ENCODE measurements at places on chromosomes 13 and 19.

DNA sequence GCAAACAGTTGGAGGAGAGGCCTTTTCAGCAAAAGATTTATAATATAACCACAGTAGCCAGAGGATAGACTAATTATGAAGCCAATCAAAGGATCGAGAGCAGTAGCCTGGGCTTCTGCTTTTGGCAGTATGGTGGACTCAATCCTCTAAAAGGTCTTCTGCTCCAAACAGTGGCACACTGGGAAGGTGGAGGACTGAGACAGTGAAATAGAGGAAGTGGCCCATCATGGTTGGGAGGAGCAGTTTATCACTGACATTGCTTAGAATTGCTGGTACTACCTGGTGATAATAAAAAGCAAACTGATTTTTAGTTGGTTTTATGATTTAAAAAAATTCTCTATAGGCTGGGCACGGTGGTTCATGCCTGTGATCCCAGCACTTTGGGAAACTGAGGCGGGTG is 20.9 kb upstream of the PLAUR start:
- no peak for DNase-seq

GRCh38 chr19:42553292-42554045 is 25.2 kb upstream of the CEACAM1 start:
- DNase-seq: no peak

- no peak for DNase-seq
These were observed 320.3 kb downstream of the ATP8A2 start for GRCh38 chr13:25692099-25692498.

DNA sequence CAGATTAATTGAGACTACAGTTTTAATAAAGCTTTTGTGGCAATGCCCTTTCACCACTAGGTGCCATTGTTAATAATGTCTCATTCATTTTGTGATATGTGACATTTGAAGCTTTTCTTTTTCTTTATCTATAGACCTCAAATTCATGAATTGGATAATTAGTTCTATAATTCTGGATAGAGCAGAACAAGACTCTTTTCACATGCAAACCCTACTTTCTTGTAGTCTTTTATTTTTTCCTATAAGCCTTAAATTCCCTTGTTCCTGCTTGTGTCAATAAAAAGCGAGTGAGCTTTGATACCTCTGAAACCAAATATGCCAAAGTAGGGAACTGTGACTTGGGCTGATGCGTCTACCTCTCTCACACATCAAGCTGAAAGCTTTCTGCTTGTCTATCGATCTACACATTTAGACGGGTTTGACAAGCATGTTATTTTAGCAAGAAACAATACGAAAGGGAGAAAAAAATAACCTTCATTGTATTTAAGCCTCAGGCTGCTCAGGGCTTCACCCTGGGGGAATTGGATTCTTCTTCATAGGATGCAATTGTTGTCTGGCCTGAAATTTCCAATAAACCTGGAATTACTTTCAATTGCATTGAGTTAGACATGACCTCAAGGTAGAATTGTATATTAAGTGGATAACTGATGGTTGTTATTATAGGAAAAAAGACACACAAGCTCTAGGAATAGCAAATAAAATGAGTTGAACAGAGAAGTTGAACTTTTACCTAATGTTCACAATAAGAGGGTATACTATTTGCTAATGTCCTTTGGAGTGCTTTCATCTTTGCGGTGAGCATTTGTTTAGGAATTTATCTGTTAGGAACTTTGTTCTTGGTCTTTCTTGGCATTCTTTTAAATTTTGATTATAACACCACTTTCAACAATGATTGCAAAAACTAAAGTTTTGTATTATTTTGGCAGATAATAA is 1150.2 kb upstream of the PCDH9 start:
- no peak for DNase-seq

DNA sequence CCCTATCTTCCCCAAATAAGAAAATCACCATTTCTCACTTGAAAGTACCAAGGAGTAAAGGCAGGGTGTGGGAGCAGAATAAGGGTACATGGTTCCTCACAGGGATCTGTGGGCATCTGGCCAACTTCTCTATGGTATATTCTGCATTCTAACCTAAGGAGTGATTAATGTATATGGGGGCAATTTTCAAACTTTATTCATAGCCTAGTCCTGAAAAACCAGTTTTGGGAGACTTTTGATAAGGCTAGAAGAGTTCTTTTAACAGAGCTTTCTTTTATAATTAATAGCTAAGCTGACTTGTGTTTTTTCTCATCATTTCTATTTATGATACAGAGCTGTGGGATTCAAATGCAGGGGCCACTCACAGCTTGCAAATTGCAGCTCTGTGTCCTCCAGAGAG is 852 bp downstream of the SCEL start:
- DNase-seq: no peak

- DNase-seq: no peak
These were observed 632.8 kb upstream of the KLF12 start for GRCh38 chr13:74767050-74767449.

GRCh38 chr13:92804346-92804745 is 422.3 kb upstream of the GPC6 start:
- no peak for DNase-seq

DNA sequence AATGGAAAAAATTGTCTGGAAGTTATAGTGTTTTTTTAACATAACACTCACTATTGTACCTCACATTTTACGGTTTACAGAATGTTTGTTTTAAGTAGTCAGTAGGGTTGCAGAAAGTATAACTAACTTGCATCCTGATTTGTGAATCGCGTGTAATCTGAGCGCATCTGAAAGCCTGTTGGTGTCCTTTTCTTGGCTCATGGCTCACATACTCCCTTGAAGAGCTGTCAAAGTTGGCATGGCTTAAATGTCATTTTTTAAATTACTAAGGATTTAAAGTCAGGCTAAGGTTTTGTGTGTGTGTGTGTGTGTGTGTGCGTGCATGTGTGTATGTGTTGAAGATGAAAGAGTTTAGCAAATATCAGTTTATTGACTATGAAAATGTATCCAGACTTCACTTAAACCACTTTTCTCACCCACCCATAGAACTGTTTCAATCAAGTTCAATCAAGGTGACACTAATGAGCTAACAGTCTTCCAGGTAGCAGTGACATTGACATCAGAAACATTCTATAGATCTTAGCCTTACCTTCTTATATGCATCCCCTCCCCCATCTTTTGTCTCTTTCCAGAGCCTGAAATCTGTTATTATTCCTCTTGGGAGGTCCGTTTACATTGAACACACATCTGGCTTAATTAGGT is 480.4 kb upstream of the SGCG start:
- no peak for DNase-seq

GRCh38 chr19:42228641-42229040 is 8.5 kb downstream of the ZNF526 start:
- no peak for DNase-seq

DNA sequence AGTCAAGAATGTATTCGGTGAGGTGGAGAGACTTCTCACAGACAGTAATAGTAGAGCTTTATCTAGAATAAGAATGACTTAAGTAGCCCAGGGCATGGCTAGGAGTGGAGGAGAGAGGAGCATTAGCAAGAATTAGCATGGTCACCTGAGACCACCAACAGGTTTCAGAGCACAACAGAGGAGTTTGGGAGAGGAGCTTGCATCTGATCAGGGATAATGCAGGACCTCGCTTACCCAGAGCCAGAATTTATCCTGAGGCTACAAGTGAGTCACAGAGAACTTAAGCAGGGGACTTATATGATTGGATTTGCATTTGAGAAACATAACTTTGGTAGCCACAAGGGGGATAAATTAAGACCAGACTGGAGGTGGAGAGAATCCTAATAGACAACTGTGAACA is 102.1 kb upstream of the FNDC3A start:
- no peak for DNase-seq

DNA sequence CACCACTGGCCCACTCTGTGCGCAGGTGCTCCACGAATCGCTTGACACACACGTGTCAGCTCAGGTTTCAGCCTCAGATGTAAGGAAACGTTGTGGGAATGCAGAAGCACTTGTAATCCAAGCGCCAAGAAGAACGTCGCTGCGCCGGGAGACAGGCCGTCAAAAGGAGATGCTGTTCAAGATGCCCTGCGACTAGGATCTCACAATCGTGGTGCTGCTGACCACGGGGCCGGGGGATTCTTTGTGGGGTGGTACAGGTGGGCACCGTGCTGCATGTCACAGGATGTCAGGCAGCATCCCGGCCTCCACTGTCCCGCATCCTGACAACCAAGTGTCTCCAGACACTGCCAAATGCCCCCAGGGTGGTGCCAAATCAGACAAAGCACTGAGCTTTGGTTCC is 16.9 kb upstream of the SIGLEC11 start:
- no peak for DNase-seq

DNA sequence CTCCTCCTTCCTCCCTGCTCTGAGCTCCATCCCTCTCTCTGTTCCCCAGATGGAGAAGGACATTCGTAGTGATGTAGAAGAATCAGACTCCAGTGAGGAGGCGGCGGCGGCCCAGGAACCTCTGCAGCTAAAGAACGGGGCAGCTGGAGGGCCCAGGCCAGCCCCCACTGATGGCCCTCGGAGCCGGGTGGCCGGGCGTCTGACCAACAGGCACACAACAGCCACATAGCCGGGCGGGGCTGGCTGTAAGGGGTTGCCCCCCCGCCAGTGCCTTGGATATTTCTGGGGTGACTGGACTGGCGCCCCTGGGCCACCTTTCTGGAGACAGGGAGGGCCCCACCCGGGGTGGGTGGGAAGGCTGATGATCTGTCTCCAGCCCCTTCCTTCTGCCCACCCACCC is 46.3 kb downstream of the CD320 start:
- no peak for DNase-seq

GRCh38 chr13:45206340-45206739 is 5.5 kb upstream of the KCTD4 start:
- no peak for DNase-seq

- no peak for DNase-seq
These were observed 277.6 kb upstream of the KLHL1 start for GRCh38 chr13:70385852-70386251.

GRCh38 chr19:39997638-39998216 is 867 bp downstream of the ZNF546 start:
- no peak for DNase-seq

DNA sequence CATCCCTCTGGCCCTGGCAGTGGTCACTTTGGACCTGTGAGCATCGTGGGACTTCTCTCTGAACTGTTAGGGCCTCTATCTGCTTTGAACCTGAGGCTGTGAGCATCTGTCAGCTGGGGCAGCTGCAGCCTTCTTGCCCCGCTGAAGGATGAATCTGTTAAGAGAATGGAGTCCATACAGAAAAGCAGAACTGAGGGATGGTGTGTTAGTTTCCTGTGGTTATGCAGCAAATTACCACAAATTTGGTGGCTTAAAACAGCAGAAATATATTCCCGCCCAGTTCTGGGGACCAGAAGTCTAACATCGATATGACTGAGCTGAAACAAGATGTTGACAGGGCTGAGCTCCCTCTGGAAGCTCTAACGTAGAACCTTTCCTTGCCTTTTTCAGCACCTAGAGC is 1.6 kb upstream of the ZNF497 start:
- DNase-seq: no peak

DNA sequence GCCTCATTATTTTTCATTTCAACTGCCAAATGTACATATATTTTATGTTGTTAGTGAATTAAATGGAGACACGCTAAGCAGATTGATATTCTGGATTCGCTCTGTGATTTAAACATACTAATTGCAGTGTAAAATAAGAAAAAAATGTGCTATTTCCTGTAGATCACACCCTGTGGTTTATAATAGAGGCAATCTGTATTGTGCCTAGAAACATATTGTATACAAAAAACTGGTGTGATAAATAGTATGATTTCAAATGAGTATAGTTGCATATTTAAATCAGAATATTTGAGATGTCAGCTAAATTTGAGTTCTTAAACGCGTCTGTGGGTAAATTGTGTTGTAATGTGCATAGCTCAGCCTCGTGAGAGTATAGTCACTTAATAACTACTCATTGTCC is 643.9 kb downstream of the TBC1D4 start:
- no peak for DNase-seq

- no peak for DNase-seq
These were observed 207.1 kb upstream of the SLITRK6 start for GRCh38 chr13:86006317-86006716.

- DNase-seq: no peak
These were observed 9.6 kb downstream of the SH3GL1 start for GRCh38 chr19:4390567-4391305.

DNA sequence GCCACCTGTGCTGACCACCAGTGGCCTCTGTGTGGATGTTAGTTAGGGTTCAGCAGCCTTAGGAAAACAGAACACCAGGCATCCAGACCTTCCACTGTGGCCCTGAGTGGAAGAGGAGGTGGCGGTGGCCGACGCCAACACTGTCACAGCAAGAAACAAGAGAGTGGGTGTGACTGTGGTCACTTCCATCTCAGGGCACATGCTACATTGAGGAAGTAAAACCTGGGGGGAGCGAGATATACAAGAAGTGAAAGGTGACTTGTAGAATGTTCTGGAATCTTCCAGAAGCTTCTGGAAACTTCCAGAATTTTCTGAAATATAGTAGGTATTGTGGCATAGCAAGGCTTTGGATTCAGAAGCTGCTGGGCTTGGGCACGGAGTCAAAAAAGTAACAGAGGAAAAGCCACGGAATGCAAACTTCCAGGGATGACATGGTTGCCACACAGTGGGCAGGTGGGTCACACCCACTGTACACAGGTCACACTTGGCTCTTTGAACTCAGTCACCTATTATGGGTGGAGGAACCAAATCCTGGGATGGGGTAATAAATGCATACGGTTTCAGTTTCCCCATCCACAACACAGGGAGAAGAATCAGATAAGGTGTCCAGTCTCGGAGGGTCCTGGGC is 24.3 kb downstream of the GNG7 start:
- DNase-seq: no peak

- no peak for DNase-seq
These were observed 359.9 kb downstream of the MTUS2 start for GRCh38 chr13:29180055-29180454.

- no peak for DNase-seq
These were observed 36.1 kb downstream of the TBC1D4 start for GRCh38 chr13:75445717-75446499.

DNA sequence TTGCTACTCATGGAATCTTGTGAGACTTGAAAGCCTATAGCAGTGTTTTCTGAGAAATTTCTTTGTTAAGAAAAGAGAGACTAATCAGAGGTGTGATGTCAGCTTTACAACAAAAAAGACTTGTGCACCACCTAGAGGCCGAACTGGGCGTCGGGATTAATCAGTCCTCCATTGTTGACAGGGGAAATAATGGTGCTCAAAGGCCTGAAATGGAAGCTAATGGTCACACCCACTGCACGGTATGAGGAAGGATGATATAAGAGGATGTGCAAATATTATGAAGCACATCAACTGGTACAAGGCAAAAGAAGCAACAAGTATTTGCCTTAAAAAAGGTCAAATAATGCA is 480.2 kb upstream of the MIR17HG start:
- peak; percentile 41 for DNase-seq

Measured in NCI-H2029 treated with DMSO at 0.1 percent for 48 hours (cell line).